C1 segment of cervical spinal cord (tissue), 14 donors: ENCODE measurements at places on chromosomes 12 and 14.

DNA sequence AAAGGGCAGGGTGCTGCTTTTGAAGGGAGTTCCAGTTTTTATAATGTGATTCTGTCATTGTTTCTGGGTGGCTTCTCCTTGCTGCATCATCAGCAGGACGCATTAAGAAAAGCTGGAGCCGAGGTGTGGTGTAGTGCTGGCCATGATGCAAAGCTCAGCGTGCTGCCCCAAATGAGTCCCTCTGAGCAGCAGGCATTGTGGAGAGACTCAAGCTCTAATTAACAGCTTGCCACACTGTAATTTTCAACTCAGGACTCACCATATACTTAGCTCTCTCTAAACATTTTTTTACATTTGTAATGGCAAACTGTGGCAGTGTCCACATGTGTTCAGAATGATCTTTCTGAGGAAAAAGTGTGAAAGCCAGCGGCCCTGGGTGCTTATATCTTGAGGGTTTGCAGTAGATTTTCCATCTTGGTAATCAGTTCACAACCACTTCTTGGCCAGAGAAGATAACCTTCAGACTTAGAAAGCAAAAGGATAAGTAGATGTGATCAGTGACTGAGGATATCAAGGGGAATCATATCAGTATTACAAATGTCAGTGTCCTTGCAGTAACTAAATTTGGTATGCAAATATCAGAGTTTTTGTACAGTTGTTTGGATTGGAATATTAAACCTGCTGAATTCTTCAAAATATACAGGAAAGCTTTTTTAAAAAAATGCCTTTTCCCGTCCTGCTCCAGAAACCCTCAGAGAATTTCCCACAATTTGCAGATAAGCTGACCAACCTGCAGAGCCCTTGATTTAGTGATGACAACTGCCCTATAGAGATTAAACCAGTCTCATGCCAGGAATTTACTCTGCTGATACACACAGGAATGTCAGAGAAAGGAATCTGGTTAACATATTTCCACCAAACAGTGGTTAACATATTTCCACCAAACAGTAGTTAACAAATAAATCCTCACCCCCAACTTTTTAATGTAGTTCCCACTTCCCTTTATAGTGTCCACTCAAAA lies 63.6 kb downstream of the DAAM1 start:
- DNase-seq = no peak

DNA sequence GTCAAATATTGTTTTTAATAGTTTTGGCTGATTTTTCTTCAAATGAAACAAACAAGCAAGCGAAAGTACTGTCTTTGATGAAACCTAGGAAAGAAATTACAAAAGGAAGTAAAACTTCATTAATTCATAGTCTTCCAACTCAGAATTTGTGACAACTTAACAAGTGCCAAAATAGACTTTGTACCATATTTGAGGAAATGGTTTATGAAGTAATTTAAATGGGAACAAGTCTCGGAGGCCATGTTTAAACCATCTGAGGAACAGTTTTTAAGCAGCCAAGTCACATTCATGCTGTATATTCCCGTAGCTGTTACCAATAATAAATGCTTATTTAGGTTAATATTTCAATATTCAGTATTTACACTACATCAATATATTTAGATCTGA lies 745 bp upstream of the ARHGDIB start:
- DNase-seq = no peak

- no peak for DNase-seq
These were observed 114.2 kb downstream of the DHRS2 start for GRCh38 chr14:23750357-23750756.

DNA sequence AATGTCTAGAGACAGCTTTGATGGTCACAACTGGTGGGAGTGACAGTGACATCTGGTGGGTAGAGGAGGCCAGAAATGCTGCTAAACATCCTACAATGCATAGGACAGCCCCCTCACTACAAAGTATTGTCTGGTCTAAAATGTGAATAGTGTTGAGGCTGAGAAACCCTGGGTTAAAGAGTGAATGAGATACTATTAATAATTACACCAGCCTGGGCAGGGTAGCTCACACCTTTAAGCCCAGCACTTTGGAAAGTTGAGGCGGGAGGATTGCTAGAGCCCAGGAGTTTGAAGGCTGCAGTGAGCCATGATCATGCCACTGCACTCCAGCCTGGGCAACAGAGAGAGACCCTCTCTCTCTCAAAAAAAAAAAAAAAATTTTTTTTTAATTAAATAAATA lies 11.1 kb downstream of the SVOP start:
- DNase-seq = no peak

DNA sequence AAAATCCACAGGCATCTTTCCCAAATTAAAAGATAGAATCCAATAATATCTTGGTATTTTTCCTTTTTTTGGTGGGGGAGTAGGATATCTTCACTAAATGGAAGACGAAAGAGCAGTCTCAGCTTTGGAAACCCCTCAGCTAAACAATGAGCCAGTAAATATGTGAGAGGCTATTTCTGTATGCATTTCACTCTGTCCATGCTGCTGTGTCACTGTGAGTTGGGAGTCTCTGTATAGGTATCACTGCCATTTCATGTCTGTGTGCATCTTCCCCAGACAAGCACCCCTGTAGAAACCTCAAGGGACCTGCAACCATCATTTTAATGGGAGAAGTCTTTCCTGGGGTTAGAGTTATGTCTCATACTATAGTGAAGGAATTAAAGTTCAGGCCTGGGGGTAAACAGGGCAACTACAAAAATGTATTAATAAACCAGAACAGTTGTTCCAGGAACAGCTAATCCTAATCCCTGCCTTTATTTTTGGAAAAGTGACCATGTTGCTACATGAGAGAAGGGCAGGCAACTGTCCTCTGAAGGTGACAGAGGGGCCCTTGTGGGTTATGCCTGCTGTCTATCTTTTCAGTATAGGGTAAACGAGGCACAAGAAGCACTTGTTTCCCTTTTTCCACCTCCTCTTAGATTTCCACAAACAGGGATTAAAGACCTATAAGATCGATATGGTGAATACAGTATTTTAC lies 11.3 kb upstream of the STAC3 start:
- DNase-seq = no peak

DNA sequence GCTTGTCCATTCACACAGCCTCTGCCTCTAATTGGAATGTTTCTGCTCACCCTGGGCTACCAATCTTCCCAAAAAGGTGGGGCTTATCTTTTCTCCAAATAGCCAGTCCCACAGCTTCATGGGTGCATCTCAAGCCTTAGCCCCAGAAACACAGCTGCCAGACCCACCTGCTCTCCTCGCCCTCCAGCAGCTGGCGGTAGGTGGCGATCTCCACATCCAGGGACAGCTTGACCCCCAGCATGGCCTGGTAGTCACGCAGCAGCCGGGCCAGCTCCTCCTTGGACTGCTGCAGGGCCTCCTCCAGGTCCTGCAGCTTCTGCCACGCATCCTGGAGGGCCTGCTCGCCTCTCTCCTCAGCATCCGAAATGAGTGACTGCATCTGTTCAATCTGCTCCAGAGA lies 11.1 kb downstream of the KRT77 start:
- no peak for DNase-seq

- DNase-seq = no peak
These were observed 276.2 kb upstream of the RTL1 start for GRCh38 chr14:101179691-101180211.

GRCh38 chr12:115312901-115313300 lies 628.9 kb upstream of the TBX3 start:
- DNase-seq = no peak

DNA sequence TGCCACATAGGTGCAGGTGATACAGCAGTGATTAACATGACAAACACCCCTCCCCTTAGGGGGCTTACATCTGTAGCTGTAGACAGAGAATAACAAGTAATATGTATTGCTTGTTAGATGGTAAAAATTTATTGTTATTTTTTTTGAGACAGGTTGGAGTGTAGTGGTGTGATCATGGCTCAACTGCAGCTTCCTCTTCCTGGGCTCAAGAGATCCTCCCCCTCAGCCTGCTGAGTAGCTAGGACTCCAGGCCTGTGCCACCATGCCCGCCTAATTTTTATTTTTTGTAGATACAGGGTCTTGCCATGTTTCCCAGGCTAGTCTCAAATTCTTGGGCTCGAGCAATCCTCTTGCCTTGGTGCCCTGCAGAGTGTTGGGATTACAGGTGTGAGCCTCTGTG lies 19.8 kb downstream of the DIP2B start:
- no peak for DNase-seq

DNA sequence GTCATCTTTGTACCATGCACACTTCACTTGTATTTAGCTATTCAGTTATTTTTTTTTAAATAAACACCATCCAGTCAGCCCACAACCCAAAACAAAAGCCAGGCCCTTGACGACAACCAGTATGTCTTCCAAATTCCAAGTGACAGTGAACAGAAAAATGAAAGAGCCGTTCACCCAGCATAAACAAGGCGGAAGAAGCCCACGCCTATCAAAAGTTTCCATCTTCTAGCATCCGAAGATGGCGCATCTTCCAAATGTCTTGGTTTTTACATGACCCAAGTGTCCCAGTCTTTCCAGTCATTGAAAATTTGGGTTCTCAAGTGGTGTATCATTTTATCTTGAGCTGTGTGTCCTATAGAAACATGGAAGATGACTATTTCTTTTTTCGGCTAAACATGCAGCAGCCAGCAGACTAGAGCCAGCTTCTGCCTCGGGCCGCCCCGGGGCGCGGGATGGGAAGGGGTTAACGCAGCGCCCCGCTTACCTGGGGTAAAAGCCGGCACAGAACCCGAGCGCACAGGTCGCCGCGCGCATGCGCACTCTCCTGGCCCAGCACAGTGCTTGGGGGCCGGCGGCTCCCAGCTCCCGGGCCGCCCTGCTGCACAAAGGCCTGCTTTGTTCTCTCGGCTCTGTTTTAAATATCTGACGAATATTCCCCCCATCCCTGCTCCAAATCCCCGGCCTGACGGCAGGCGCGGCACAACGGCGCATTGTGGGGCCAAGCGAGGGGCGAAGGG lies 164.8 kb downstream of the ZFP36L1 start:
- DNase-seq = peak; percentile 61
